Stimulated activated CD4-positive, alpha-beta T cell treated with anti-CD3 and anti-CD28 coated beads, Interleukin-4, amount 100 ng/mL, for 4 hours (primary cell): ENCODE measurements at places on chromosomes 1 and 21.
A peak's percentile ranks its signal among the peaks of the same experiment; 100 is the strongest.

DNA sequence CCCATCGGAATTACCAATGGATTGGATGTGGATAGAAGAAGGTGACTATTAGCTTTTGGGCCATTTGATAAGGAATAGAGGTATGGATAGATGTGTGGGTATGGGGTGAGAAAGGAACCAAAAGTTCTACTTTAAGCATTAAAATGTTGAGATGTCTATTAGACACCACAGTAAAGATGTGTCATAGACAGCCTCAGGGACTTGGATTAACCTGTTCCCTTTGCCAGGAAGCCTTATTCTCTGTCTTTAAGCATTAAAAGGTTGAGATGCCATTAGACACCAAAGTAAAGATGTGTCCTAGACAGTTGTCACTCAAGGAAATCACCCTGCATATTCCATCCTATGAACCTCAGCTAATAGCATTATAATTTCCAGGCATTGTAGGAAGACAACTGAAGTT lies 11.0 kb upstream of the DENND1B start:
- no peak for DNase-seq

GRCh38 chr1:59146056-59146455 lies 150.8 kb upstream of the FGGY start:
- DNase-seq = no peak

- DNase-seq = no peak
Measured at GRCh38 chr1:224203243-224204016, 20.4 kb downstream of the DEGS1 start.

DNA sequence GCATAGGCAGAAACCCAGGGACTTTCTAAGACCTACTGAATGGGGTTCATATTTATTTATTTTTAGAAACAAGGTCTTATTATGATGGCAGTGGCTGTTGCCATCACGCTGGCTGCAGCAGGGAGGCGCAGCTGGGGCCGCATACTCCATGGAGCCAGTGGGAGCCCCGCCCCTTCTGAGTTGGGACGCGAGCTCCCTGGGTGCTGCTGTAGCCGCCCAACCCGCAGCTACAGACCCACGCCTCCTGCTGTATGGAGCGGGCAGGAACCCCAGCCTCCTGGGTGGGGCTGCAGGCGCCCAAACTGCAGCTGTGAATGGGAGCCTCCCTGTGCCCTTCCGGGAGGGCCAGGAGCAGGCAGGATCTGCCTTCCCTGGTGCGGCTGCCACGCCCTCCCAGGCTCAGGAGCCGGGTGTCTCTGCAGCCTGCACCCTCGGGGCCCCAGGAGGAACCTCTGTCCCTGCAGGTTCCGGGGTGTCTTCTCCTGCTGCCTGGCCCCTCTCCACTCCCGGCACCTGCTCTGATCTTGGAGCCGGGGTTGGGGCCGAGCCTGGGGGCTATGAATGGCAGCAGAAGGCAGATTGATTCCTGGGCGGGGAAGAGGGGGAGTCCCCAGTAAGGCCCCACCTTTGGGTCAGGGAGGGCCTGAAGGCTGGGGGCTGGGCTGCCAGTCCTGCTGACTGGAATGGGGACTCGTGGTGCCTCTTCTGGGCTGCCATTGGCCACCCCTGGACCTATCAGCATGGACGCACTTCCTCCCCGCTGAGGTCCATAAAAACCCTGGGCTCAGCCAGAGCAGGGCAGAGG lies 66.5 kb upstream of the LRRN2 start:
- DNase-seq = no peak

- DNase-seq = no peak
Measured at GRCh38 chr1:232186931-232187330, 443.0 kb downstream of the SIPA1L2 start.

- no peak for DNase-seq
Measured at GRCh38 chr21:37422382-37422781, 55.8 kb downstream of the DYRK1A start.

DNA sequence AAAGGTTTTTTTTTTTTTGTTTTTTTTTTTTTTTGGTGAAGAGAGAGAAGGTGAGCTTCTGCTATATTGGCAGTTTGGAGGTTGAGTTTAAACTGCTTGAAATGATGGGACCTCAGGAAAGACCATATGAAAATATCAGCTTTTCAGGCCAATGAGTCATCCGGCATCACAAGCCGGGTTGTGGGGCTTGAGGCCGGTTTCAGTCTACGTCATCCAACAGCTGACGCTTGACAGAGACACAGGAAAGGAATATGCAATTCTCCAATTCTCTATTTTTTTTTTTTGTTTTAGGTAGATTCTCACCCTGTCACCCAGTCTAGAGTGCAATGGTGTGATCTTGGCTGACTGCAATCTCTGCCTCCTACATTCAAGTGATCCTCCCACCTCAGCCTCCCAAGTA lies 52.4 kb downstream of the KCNJ6 start:
- no peak for DNase-seq

DNA sequence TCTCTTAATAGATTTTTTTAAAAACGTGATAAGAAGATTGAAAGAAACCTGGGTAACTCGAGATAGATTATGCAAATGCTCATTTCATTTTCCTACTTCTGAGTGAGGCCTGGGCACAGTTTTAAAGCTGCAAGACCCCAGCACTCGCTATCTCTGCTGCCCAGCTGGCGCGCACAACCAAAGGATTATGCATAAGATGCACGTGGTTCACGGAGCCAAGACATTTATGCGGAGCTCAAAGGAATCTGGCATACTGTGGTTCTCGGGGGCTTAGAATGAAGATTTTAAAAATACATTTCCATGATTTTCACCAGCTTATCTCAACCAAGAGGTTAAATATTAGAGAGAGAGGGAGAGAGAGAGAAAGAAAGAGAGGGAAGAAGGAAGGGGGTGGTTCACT lies 210.9 kb downstream of the DSCAM start:
- no peak for DNase-seq

DNA sequence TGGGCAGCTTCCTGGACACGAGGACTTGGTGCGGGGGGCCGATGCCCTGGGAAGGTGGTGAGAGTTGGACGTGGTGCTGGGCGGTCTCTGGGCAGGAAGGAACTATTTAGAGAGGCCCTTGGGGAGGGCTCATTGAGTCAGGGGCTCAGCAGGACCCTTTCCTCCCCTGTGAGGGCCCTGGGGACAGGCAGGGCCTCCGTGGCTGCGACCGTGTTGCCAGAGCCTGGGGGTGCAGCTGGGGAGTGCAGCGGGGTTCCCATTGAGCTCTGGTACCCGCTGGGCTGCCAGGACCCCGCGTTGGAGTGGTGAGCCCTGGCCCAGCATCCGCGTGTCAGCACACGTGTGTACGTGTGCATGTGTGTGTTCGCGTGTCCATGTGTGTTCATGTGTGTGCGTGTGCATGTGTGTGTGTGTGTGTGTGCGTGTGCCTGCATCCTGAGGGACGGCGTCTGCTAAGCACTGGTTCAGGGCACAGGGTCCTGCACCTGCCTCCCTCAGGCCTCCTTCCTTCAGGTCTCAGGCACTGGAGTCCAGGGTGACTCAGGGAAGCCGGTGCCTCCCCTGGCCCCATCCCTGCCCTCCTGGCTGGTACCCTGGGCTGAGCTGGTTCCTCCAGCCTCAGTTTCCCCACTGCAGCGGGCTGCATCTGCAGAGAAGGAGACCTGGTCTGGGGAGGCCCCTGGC lies 10.7 kb downstream of the RNF223 start:
- DNase-seq = no peak

DNA sequence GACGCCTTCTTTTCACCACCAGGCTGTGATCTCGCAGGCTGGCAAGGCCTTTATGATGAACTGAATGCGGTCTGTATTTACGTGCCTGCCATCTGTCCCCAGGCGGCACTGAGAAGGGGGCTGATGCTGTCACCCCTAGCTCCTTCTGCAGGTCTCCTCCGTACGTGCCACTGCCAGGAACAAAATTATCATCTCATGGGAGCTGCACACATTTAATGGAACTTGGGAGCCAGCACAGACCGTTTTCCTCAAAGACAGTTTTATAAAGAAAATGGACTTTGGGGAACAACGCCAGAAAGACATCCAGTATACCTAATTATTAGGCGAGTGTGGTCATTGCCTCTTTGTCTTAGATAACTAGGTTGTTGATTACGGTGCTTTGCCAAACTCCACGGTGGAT lies 434.5 kb downstream of the KIF26B start:
- no peak for DNase-seq

DNA sequence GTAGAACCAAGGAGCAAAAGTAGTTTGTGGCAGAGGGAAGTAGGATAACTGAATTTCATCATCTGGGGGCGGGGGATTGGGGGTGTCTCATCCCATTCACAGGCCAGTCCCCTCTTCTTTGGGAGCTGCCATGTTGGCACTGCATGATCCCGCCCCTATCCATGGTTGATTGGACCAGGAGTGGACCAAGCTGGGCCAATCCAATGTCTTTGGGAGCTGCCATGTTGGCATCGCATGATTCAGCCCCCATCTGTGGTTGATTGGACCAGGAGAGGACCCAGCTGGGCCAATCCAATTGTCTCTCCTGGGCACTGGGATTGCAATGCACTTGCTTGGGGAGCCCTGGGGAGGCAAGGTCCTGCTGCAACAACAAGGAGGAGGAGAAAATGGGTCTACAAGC lies 12.3 kb upstream of the ALPL start:
- DNase-seq = no peak

DNA sequence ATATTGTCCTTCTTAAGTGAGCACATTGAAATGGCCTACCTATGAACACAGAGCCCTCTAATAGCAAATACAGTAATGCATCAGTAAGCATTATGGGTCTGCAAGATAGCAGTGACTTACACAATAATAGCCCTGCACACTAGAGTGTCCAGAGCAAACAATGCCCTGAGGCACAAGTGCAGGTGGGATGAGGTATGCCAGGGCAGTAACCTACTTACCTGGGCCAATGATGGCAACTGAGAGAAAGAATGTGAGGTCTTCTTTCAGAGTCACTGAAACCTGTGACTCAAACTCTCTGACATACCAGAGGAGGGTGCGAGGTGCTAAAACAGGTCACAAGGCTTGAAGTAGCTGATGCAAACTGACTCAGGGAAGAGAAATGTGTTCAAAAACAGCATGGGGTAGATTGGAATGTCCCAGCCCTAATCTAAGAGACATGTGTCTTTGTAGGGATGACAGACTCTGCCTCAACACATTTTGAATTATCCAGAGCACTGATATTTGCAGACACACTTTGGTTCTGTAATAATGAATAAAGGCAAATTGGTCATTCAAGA lies 168.5 kb upstream of the RUNX1 start:
- DNase-seq = no peak

GRCh38 chr1:164240081-164240480 lies 318.9 kb upstream of the PBX1 start:
- DNase-seq = no peak

- DNase-seq = peak; percentile 69
Measured at GRCh38 chr1:11802973-11803885, 2.5 kb downstream of the MTHFR start.

GRCh38 chr1:91066538-91066937 lies 44.7 kb upstream of the ZNF644 start:
- DNase-seq = no peak

DNA sequence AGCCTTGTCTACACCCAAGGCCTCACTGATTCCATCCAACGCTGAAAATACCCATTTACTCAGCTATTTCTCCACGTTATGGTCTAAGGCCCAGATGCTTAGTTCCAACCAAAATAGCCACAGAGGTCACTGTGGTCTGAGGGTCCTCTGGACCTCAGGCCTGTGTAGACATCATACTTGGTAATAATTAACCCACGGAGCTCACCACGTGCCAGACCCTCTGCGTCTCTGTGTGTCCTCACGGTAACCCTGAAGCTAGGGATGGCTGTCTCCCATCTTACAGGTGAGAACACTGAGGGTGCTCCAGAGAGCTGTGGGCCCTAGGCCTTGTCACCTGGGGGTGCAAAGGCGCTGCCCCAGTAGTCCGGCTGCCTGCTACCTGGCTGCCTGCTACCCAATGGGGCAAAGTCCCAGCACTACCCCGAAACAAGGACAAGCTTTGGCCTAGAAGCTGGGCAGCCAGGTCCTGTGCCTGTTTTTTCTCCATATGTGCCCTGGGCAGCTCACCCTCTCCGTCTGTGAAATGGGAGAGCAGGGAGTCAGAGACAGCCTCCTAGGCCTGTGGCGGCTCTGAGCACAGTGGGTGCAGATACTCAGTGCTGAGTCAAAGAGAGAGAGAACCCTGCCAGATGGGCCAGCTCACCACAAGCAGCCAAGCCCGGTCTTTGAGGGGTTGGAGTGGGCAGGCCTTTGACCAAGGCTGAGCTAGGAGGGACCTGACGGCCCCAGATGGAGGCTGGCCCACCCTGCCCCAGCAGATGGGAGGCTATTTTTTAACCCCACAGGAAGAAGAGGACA lies 17.0 kb upstream of the RUNX3 start:
- no peak for DNase-seq

- no peak for DNase-seq
Measured at GRCh38 chr1:233020426-233020825, 70.0 kb downstream of the NTPCR start.
